AML-193 (cell line): ENCODE measurements at places on chromosomes 6 and 20.

DNA sequence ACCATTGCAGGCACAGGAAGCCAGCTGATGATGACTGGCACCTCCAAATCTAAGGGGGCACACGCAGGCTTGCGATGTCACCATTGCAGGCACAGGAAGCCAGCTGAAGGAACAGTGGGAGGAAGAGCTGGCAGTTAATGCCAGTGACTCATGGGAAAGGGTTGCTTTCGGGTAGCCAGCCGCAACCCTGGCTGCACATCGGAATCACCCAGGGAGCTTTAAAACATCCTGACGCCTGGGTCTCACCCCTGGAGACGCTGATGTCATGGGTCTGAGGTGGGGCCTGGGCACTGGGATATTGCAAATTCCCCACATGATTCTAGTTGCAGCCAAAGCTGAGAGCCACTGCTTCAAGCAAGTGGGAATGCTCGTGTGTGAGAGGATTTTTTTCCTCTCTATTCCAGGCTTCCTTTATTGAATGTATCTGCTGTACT lies 16.1 kb upstream of the CCN6 start:
- no peak for DNase-seq

DNA sequence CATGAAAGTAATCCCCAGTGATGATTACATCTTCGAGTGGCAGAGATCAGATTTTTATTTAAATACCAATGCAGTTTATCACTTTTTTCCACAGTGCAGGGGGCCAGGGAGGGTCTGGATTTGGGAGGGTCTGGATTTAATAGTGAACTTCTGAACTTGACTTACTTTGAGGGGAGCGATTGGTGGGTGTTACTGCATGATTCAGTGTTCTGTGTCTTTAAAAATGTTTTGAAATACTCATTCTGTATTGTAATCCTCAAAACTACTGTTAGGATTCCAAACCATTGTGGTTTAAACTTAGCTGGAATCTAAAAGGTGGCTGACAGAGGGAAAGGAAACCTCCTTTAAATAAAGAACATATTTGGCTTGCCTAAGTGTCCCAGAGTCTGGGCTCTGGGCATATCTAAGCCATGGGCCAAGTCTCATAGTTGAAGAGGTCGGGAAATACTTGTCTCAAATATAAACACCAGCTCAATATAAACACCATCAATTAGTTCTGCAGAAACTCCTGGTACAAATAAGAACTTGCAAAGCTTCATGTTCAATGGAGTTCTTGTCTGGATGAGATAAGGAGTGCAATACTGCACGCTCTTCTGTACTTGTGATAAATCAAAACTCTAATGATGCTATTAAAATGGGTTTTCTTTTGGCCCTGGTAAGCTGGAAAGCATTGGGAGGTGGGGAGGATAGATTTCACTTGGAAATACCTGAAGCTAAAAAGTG lies 14.4 kb downstream of the JARID2 start:
- DNase-seq = no peak

DNA sequence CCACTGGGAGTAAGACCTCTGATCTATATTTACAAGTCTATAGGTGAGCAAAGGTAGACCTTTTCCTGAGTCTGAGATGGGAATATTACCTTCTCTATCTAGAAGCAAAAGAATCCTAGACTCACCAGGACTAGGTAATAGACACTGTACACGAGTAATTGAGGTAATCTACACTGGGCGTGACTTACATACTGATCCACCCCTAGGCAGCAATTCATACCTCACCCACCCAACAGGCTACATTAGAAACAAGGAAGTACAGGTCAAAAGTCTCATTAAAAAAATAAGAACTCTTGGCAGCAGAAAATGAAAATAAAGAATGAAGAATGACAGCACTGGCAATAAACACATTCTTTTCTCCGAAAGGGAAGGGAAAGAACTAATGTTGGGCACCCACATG lies 7.6 kb downstream of the CSNK2A1 start:
- DNase-seq = no peak

GRCh38 chr6:43399932-43400487 lies 27.3 kb upstream of the ABCC10 start:
- no peak for DNase-seq

- DNase-seq = no peak
These were observed 12.5 kb downstream of the ROMO1 start for GRCh38 chr20:35711588-35712209.
